ENCODE measurements at places on chromosomes 2 and 18.

- no peak for DNase-seq
Measured at GRCh38 chr2:216678813-216679657, 16.3 kb downstream of the IGFBP5 start.

- DNase-seq = no peak
Measured at GRCh38 chr2:170530284-170530745, 184.8 kb upstream of the SP5 start.

DNA sequence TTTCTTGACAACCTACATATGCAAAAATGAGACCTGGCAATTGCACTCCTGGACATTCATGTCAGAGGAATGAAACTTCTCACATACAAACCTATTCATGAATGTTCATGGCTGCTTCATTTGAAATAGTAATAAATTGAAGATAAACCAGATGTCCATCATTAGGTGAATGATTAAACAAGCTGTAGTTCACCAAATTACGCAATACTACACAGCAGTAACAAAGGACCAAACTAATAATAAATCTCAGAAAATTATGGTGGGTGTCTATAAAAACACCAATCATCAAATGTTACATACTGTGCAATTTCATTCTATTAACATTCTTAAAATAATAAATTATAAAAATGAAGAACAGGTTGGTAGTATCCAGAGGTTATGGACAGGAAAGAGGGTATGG is 13.5 kb downstream of the DOK6 start:
- no peak for DNase-seq

GRCh38 chr18:31203096-31203793 is 40.6 kb upstream of the DSC1 start:
- DNase-seq = no peak

- no peak for DNase-seq
Measured at GRCh38 chr2:95314598-95314963, 17.4 kb downstream of the KCNIP3 start.

DNA sequence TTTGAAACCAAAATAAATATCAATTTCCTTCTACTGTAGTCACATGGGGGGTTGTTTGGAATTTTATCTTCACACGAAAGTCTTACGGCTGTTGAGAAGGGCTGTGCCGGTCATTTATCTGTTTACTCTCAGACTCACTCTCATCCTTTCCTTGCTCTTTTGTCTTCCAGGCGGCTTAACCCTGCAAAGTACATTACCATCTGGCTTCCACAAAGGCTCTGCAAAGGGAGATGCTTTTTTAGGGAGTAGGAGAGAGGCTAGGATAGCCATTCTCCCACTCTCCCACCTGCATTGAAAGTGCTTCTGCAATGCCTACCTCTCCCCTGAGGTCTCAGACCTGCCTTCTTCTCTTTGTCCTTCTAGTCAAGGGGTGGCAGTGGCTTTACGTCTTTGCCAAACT is 247.6 kb downstream of the MEIS1 start:
- no peak for DNase-seq

GRCh38 chr2:55022476-55022875 is 27.8 kb downstream of the RTN4 start:
- no peak for DNase-seq

GRCh38 chr2:112959109-112959812 is 18.5 kb upstream of the IL36G start:
- no peak for DNase-seq

GRCh38 chr2:171287036-171287571 is 126.4 kb upstream of the TLK1 start:
- no peak for DNase-seq

DNA sequence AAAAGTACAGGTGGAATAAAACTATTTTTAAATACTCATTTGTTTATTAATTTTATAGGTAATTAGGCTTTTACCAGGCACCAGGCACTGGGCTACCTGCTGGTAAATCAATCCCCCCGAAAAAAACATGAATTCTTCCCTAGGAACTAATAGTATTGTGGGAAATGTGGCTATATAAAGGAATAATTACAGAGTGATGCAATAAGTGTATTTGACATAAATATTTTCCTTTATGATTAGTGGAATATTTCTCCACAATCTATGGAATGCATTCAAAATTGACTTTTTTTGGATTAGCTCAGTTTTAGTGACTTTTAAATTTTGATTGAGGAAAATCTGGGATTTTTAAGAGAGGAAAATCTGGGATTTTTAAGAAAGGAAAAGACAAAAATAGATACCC is 109.7 kb upstream of the BZW1 start:
- DNase-seq = no peak

GRCh38 chr2:119366161-119366648 is 429 bp downstream of the C2orf76 start:
- peak; percentile 27 for DNase-seq

DNA sequence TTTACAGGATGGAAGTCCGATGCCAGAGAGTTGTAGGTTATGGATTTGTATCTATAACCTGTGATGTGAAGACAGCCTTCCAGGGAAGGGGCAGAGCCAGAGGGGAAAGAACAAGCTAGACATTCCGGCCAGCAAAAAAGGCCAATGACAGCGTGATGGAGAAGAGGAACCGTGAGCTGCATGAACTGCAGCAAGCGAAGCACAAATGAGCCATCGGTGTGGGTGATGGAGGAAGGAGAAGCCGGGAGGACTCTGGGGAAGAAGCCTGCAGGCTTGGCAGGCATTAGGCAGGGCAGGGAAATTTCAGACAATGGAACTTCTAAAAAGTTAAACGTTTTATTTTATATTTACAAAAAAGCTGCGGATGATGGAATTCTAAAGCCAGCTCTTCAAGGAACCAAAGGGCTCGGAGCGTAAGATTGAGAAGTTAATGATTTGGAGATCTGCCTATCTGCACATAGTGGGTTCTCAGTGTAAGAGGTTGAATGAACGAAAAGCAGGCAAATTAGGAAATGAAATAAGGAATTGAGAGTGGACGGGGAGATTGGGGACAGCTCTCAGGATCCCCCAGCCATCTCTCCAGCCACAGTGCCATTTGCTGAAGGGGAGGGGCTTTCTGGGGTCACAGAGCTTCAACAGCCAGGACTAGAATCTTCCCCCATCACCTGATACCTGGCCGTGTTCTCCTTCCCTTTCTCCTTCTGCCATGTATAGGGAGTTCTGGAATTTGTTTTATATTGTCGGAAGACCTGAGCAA is 28.4 kb downstream of the NGEF start:
- no peak for DNase-seq

DNA sequence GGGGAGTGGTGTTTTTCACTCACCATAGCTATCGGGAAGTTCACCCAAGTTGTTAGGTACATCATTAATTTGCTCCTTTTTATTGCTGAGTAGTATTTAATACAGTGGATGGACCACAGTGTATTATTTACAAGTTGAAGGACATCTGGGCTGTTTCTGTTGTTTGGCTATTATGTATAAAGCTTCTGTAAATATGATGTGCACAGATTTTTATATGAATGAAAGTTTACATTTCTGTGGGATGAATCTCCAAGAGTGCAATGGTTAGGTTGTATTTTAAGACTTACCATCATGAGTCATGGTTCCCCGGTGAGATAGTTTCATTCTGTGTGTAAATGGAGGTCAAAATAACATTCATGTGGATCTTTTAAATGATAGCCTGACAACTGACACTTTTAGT is 337.4 kb downstream of the PTPRM start:
- no peak for DNase-seq

- peak; percentile 39 for DNase-seq
Measured at GRCh38 chr2:187509667-187510417, 44.4 kb downstream of the TFPI start.

- no peak for DNase-seq
Measured at GRCh38 chr2:200976710-200977109, 13.2 kb upstream of the ORC2 start.

- no peak for DNase-seq
Measured at GRCh38 chr2:6342273-6342920, 523.3 kb downstream of the CMPK2 start.

GRCh38 chr18:8367217-8367988 is 241.8 kb upstream of the RAB12 start:
- peak; percentile 46 for DNase-seq

GRCh38 chr2:101722864-101723263 is 25.4 kb downstream of the MAP4K4 start:
- no peak for DNase-seq

GRCh38 chr2:15546297-15547098 is 14.6 kb downstream of the NBAS start:
- DNase-seq = no peak

Data from thymus (tissue), 14 donors.